Cerebellar cortex (tissue), 1 donor: ENCODE measurements at places on chromosomes 4 and X.

GRCh38 chr4:152947311-152947710 is 11.2 kb downstream of the FHDC1 start:
- no peak for DNase-seq

DNA sequence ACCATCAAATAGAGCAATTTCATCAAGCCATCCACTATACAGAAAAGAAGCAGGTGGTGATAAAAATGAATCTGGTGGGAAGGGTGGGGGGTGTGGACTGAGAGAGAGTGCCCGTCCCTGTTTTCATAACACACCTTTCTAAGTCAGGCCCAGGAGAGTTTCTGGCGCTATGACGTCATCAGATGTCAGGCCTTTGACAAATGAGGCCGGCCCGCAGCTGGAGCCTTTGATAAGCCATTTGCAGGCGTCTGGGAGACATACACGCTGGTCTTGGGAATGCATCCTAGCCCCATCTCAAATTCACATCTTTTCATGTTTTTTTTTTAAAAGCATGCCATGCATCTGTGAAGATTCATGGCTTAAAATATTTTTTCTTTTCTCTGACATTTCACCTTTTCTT is 404.5 kb downstream of the BCOR start:
- DNase-seq: no peak

GRCh38 chr4:90071289-90072235 is 55.6 kb upstream of the CCSER1 start:
- DNase-seq: no peak

DNA sequence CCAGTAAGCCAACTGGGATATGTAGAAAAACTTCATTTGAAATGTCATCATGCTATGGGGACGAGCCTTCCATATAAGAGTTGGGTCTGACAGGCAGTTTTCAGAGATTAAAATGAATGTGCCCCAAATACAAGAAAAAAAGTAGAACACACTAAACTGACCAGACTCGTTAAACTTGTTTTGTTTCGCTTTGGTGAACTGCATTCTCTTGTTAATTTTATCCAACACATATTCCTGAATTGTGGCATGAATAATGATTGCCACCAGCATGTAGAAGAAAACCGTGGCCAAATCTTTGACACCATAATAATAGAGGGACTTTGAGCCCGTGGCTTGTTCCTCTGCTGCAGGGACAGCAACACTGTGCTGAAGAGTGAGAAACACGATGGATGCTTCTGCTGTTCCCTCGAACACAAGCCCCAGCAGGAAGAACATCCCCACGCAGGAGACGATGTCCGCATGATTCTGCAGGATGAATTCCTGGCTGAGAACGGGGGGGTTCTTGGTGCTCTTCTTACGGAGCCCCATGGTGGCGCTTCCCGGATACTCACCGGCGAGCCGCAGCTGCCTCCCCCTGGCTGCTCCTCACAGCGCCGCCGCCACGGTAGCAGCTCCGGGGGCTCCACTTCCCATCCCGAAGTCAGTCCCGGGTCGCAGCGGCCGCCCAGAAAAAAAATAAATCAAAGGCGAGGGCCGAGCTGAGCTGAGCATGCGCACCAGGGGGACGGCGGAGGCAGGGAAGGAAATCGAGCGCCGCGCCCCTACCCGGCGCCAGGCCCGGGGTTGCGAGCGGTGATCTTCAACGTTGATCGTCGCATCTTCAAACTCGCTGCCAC is at the start of gene TRAM1L1:
TRAM1L1 (minus strand) TSS at position 711 of the 836 bp plus-strand sequence; CDS start at position 528, 183 bp downstream.
- peak; percentile 66 for DNase-seq

DNA sequence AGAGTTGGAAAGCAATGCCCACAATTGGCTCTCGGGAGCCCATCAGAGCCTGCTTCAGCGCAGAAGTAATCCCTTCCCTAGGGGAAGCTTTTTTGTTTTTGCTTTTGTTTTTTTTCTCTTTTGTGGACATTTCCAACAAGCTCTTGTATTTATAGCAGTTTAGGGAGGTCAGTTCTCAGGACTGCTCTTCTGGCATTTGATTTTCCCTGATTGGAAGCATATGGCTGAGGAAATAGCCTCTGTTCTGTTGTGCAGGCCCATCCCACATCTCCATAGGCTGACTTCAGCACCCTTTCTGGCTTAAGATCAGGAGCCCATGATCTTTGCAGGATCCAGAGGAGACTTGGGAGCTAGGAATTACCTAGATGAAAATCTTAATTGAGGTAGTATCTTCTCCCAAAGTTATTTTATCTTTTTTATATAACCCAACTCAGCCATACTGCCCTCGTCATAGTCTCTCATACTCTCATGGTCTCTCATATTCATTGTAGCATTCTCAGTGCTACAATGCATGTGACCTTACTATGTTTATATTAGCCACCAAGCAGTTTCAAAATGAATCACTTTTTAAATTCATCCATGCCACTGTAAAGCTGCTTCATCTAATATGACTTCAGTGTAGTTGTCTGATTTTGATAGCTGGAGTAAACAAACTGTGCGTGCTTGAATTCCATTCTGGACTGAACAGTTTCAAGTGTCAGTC is 16.7 kb downstream of the PAGE4 start:
- DNase-seq: no peak

- DNase-seq: peak; percentile 25
Measured at GRCh38 chr4:37383579-37384229, 139.2 kb downstream of the NWD2 start.

DNA sequence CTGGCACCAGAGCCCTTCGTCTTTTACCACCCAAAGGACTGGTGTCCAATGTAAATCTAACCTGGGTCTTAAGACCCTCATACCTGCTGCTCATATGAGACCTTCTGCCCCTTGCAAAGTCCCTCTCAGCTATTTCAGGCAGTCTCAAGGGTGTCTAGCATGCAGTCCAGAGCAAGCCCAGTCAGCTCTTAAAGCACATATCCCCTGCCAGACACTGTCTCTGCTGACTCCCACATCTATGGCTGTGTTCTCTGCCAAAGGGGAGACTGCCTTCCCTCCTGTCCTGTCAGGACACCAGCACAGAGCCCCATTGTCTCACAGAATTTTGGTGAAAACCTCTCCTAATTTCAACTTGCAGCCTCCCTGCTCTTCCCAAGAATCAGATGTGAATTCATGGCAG is 118.5 kb downstream of the PARM1 start:
- DNase-seq: no peak

GRCh38 chr4:152665691-152666395 is 14.0 kb downstream of the TMEM154 start:
- DNase-seq: no peak

- no peak for DNase-seq
Measured at GRCh38 chrX:36583674-36584073, 424.5 kb upstream of the FAM47C start.

GRCh38 chrX:63354484-63354883 is 3.4 kb upstream of the SPIN4 start:
- no peak for DNase-seq
